ENCODE measurements at places on chromosomes 2 and 18.

GRCh38 chr18:58687871-58688308 lies 16.6 kb downstream of the MALT1 start:
- peak; percentile 65 for DNase-seq

DNA sequence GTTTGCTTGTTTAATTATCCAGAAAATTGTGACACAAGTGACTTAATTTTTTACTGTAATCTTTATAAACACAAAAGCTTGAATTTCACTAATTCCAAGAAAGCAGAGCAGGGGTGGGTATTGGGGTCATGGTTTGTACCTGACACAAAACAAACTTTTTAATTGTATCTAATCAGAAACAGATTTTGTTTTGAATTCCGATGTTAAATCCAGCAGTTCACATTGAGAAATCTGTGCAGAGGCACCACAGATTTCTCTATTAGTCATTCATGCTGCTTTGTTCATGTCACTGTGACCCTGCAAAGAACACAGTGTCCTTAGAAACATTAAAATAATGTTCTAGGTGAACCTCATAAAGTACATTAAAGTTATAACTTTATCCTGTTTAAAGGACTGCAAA lies 443.4 kb downstream of the NYAP2 start:
- DNase-seq: no peak

DNA sequence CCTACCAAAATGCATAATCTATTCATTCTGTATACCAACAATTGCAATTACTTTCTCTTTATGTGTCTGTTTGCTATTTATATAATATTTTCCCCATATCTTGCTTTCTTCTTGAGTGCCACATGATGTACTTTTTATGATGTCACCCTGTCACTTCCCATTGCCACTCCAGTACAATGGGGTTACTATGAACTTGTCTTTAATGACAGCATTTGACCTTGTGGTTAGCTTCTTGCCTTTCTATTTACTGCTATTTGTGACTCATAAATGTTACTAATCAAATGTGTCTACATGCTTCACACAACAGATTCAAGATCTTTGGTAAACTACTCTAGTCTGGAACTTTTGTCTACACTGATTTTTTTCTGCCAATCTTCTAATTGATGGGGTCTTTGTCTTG lies 486.3 kb downstream of the NR4A2 start:
- DNase-seq: no peak

GRCh38 chr2:31151501-31151900 lies 13.3 kb upstream of the GALNT14 start:
- no peak for DNase-seq

DNA sequence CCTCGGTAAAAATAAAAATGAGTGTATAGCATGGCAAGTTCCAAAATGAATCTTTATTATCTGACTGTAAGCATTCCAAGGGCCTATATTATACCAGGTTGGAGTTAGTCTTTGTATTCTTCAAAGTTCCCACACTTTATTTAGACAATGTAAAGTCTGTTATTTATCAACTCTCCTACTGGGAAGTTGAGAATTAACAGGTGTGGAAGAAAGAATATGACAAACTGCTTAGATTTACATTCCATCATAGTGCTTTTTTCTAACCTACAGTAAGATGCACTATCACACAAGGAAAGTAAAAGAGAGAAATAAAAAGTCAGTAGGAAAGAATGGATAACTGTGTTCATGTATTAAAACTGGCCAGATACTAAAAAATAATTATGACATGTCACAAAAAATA lies 93.3 kb downstream of the SESTD1 start:
- DNase-seq: no peak

GRCh38 chr2:64727013-64727767 lies 73.5 kb upstream of the SERTAD2 start:
- no peak for DNase-seq

DNA sequence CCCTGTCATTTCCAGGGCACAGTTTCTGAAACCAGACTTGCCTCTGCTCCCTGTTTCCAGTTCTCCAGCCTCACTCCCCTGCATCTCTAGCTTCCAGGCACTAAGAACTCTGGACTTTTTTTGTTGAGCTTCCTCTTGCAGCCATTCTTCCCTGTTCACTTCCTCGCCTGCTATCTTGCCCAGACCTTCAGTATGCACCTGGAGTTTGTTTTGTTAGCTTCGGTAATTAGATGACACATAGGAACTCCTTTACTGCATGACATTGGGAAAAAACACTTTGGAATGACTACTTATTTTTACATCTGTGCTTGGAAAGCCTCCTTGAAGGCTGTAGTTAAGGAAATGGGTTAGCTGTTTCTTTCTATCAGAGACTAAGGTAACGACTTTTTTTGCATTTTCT lies 35.2 kb downstream of the OTOF start:
- no peak for DNase-seq

GRCh38 chr18:54805571-54806334 lies 22.5 kb upstream of the RAB27B start:
- no peak for DNase-seq

Measured in stimulated activated CD4-positive, alpha-beta T cell treated with anti-CD3 and anti-CD28 coated beads, Interleukin-4, amount 100 ng/mL, for 4 hours (primary cell).